Colonic mucosa (tissue), 4 donors: ENCODE measurements at places on chromosomes 3 and 15. TPM values are rescaled to one million over a fixed set of nuclear protein-coding genes. Genes with fewer than 3 reads are reported as not detected.

GRCh38 chr15:39462691-39463090 is 118.2 kb upstream of the THBS1 start:
- no peaks in the 10 kb centered on the region for H3K36me3 ChIP-seq
- no peaks in the 10 kb centered on the region for H3K27me3 ChIP-seq
- H3K27ac ChIP-seq, result no peak overlapping the region
- no peak for DNase-seq

GRCh38 chr3:135020181-135020580 is 225.1 kb downstream of the EPHB1 start:
- no peaks in the 10 kb centered on the region for H3K27me3 ChIP-seq
- H3K4me3 ChIP-seq, result no peak overlapping the region
- DNase-seq, result no peak
- no peak overlapping the region for H3K27ac ChIP-seq
- H3K36me3 ChIP-seq, result no peaks in the 10 kb centered on the region

DNA sequence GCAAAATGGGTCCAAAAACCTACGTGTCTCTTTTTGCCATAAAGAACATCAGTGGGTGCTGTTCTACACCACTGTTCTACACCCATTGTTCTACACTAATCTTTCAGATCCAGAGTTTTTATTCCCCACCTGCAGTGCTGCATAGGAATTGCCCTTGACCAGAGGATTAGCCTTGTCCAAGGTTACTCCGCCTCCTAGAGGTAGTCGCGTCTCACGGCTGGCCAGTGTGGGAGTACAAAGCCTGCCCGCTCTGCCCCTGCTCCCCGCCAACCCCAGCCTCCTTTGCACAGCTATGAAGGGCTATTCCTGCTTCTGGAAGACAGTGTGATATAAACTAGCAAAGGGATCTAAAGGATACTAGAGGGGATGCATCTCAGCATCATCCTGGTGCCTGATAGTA is 222.1 kb upstream of the LMCD1 start:
- no peaks in the 10 kb centered on the region for H3K4me1 ChIP-seq
- no peaks in the 10 kb centered on the region for H3K36me3 ChIP-seq
- no peak overlapping the region for H3K4me3 ChIP-seq
- no peak for DNase-seq
- no peaks in the 10 kb centered on the region for H3K27me3 ChIP-seq
- H3K27ac ChIP-seq, result no peak overlapping the region

Gene TERC
- total RNA-seq, result 9.6 TPM

Gene SAMMSON
- not detected for total RNA-seq
